ENCODE measurements at places on chromosomes 7 and 10.

DNA sequence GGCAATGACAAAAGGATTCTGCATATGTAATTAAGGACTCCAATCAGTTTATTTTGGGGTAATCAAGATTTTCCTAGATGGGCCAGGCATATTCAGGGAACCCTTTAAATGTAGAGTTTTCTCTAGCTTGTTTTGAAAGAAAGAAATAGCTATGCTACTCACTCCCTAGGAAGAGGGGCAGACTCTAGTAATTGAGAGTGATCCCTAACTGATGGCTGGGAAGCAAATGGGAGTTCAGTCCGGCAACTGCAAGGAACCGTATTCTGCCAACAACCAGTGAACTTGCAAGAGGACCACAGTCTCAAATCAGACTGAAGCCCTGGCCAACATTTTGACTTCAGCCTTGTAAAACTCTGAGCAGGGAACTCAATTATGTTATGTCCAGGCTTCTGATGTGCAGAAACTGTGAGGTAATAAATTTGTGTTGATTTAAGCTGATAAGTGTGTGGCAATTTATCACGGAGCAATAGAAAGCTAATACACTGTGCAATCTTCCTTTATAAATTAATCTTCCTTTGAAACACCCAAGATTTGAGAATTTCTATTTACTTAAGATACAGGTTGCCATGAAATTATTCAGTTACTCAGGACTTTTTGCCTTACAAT, 14.0 kb downstream of the AOAH start:
- no peak for DNase-seq

DNA sequence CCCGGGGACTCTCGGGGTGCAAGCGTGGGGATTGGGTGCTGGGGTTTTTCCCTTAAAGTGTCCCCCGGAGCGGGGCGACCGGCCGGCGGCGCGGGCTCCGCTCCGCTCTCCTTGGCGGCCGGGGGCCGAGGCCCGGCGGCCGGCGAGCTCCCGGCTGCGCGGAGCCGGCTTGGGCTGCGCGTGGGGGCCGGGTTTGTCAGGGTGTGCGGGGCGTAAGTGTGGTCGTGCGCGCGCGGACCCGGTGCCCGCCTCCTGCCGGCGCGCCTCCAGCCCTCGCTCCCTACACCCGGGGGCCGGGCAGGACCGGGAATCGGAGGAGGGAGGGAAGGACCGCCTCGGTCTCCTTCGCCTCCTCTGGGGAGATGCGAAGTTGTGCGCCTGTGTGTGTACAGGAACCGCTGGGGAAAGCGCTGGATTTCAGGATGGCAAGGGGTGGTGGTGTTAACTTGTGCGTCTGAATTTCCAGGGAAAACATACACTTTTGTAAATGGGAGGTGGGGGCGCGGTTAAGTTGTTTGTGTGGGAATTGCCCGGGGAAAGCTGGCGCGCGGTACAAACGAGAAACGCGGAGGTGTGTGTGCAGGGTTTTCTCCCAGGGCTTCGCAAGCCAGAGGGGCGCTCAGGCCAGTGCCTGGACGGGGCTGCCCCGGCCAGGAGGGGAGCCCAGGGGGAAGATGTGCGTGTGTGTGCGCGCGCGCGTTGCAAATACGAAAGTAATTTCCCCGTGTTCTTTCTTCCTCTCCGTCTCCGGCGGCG, 737 bp downstream of the ZMIZ1 start:
- peak; percentile 68 for DNase-seq

- DNase-seq, result no peak
Observed at GRCh38 chr10:72058347-72058898, 29.9 kb downstream of the SPOCK2 start.

DNA sequence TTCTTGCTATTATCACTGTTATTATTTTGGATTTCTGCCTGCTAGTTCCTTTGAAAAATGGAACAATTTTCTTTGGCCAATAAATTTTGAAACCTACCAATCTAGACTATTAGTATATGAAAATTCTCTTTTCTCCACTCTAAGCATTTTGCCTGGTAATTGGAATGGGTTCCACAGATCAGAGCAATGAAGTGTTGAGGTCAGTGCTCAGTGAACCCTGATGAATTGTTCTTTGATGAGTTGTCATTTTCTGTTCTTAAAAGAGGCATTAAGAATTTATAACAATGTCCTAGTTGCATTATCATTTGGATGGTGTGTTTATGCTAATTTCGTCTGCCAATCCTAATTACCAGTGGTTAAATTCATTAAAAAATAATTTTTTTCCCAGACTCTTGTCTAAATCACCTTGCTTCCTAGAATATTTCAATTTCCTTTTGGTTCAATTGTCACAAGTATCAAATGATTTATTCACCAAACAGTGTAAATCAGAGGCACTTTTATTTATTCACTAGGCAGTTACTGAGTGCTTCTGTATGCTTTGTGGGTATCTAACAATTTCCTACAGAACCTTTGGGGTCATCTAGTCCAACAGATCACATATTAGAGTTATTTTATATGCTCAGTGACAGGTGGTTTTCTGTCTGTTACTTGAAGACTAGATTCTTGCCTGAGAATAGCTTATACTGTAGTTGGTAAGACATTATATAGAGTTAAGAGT, 239.0 kb downstream of the DNAJB9 start:
- no peak for DNase-seq

DNA sequence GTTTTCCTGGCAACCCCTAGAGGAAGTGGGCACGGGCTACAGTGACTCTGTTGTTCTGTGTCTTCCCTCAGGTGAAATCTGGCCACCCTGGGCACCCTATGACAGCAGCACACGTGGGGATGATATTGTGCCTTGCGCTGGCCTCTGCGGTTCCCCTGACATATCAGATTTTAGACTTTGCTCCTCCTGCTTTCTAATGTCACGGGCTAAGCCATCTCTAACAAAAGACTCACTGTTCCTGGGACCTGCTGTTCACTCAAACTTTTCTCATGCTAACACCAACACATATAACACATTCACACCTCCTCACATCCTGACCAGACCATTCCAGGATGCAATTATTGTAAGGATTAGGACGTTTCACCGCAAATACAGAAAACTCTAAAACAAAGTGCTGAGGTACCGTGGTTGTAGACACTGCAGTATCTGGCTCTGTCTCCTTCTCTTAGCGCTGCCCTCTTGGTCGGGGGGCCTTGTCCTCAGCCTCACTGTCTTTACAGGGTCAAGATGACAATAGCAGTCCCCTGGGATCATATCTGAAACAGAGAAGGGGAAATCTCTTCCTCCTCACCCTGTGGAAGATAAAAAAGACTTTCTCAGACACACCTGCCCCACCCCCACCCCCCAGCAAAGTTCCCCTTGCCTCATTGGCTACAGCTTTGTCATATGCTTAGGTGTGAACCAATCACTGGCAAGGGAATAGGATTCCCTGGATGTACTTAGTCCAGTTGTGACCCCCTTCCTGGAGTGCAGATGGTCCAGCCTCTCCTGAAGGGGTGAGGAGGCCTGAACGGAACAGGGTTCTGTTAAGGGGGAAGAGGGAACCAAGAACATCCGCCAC, 14.1 kb downstream of the CHN2 start:
- DNase-seq, result no peak

GRCh38 chr10:73959484-73960243, 38.3 kb upstream of the VCL start:
- no peak for DNase-seq

GRCh38 chr7:151631570-151631952, 111.9 kb upstream of the RHEB start:
- DNase-seq, result peak; percentile 47

GRCh38 chr7:100171840-100172239, 3.4 kb upstream of the GAL3ST4 start:
- peak; percentile 29 for DNase-seq

DNA sequence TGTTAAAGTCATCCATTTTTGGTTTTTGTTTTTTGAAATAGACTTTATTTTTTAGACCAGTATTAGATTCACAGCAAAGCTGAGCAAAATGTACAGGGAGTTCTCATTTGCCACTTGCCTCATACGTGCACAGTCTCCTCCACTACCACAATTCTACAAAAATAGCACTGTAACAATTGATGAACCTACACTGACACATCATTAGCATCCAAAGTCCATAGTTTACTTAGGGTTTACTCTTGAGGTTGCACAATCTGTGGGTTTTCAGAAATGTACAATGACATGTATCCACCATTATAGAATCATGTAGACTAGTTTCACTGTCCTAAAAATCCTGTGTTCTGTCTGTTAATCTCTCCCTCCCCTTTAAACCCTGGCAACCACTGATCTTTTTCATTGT, 125.8 kb upstream of the PDSS1 start:
- no peak for DNase-seq

Measured in activated CD4-positive, alpha-beta T cell treated with anti-CD3 and anti-CD28 coated beads for 36 hours (primary cell).